Activated CD4-positive, alpha-beta T cell treated with anti-CD3 and anti-CD28 coated beads for 24 hours (primary cell): ENCODE measurements at places on chromosomes 6 and 20.

GRCh38 chr6:35370124-35370741 is 27.9 kb downstream of the PPARD start:
- no peak for DNase-seq

GRCh38 chr6:142207265-142207877 is 60.3 kb downstream of the VTA1 start:
- DNase-seq, result peak; percentile 10

DNA sequence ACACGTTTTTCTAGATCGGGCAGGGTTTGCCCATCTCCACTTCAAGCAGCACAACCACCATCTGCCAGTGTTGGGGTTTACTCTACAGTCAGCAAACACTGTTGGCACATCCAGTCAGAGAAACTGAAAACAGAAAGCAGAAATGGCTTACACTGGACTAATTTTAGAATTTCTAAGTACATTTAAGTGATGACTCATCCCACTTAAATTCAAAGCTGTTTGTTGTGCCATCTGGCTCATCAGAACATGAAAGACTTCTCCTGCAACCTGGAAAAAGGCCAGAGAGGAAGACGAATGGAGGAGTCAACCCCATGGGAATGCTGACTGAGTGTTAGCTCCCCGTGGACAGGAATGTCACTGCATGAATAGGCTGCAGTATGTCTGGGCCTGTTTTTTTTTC is 21.8 kb downstream of the FAM209B start:
- no peak for DNase-seq

GRCh38 chr6:163324326-163324687 is 90.2 kb upstream of the QKI start:
- no peak for DNase-seq

DNA sequence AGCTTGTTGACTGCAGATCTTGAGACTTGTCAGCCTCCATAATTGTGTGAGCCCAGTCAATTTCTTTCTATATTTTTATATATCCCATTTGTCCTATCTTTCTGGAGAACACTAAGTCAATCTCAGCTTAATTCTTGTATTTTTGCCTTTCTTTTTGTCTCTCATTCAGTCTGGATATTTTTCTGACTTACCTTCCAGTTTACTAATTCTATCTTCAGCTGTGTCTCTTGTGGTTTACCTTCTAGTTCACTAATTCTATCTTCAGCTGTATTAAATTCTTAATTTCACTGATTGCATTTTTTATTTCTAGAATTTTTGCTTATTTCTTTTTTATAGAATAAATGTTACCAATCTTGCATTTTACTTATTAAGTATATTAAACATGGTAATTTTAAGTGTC is 17.8 kb upstream of the RFX6 start:
- no peak for DNase-seq

DNA sequence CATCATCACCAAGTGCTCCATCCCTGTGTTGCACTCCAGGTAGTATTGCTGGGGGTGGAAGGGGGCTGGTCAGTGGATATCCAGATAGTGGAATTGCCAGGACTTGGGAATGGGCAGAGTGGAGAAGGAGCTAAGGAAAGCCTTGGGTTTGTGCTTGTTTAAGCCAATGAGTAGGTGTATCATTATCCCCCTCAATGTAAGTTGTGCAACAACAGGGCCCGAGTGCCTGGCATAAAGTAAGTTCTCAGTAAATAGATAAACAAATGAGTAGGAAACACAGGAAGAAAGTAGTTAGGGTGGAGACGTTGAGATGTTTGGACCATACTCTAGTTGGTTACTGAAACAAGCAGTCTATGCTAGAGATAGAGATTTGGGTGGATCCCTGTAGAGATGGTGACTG is 9.8 kb downstream of the CCND3 start:
- DNase-seq, result no peak

- no peak for DNase-seq
Measured at GRCh38 chr6:24358219-24358821, 461 bp upstream of the DCDC2 start.

DNA sequence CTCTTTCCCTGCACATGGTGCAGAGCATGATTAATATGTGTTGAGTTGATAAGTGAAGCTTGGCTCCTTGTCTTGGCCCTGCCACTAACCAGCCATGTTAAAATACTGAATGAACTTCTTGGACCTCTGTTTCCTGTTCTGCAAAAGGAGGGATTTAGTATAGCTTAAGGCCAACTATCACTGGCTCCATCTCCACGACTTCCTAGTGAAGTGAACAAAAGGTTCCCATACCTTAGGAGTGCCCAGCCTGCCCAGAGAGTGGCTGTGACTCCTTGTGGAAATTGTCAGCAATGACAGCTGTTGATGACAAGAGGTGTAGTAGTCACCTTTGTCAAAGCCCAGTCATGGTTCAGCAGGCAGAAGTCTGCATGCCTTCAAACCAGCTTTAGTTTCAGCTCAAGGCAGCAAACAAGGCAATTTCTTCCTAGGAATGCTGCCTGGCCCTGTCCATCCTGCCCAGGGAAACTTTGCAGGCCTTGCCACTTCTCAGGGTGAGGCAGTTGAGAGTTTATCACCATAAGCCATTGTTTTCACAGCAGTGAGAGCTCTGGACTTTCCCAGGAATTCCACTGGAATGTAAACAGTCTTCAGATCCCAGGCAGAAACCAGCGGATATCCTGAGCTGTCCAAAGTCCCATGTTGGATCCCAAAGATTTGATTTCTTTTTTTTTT is 169.7 kb upstream of the TNFAIP3 start:
- DNase-seq, result no peak

- DNase-seq, result no peak
Measured at GRCh38 chr20:35899064-35899463, 55.2 kb downstream of the SCAND1 start.

- no peak for DNase-seq
Measured at GRCh38 chr6:56385981-56386593, 138.7 kb upstream of the COL21A1 start.

GRCh38 chr6:149888093-149888492 is 9.8 kb downstream of the RAET1E start:
- DNase-seq, result no peak

DNA sequence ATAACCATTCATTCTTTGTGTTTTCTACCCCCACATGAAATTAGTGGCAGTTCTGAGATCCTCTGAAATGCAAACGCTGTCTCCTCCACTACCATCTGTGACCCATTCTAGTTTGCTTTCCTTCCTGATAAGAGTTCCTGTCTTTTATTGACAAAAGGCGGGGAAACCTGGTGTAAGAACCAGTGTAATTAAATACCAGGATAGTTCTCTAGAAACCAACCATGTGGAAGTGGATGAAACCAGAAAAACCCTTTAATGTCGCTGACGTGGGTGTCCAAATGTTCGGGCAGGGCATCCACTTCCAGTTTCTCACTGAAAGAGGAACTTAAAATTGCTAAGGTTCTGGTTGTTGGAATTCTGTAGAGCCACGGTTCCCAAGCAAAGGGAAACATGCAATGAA is 79.1 kb downstream of the TNFRSF21 start:
- DNase-seq, result no peak

GRCh38 chr6:46217671-46218131 is 46.9 kb upstream of the ENPP5 start:
- DNase-seq, result no peak

DNA sequence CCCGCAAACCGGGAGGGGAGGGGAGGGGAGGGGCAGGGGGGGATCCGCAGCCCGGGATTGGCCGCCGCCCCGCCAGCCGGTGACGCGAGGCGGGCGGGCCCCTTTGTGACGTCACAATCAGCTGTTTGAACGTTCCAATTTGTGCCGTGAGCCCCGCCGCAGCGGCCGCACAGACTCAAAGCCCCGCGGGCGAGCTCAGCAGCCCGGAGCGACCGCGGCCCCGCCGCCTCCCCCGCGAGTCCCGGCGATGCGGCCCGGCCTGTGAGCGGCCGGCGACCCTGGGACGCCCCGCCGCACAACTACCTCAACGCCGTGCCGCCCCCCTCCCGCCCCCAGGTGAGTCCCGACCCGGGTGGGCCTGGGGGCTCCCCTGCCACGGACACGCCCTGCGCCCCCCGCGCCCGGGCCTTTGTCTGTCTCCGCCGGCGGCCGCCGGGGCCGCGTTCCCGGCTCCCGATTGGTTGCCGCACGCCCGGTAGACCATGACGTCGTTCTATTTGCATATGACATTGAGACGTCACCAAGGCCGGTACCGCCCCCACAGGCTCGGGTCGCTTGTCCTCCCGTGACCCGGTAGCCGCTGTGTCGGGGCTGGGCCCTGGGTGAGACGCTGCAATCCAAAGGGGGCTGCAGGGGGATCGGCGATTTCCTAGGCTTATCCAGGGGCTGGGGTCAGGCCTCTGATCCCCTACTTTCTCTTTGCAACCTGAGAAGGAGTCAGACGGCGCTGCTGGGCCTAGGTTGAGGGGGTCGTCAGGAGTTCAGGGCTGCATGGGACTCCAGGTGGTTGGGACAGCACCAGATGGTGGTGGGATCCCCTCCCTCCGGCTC is at the start of gene TP53INP2:
Gene TP53INP2 (plus strand): TSS at position 168 of the 831 bp plus-strand sequence. CDS start 4,396 bp downstream, outside the sequence.
- peak; percentile 68 for DNase-seq

- no peak for DNase-seq
Measured at GRCh38 chr6:11427723-11428245, 109.8 kb upstream of the TMEM170B start.

DNA sequence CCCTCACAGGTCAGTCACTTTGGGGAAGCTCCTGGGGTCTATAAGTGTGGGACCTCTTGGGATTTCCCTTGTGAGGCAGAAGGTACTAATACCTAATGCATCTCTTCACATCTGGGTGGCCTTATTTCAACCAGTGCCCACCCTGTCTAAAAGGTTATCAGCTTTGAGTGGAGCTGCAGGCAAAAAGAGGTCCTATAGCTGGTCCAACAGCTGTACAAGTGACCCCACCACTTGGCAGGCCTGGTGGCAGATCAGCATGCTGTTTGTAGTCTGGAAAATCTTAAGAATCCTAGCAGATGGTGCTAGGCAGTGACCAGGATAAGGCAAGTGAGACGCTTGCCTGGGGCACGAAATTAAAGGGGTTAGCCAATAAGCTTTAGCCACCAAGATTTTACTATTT is 51.6 kb upstream of the GTSF1L start:
- no peak for DNase-seq

GRCh38 chr6:7812623-7813022 is 86.7 kb downstream of the BMP6 start:
- no peak for DNase-seq

DNA sequence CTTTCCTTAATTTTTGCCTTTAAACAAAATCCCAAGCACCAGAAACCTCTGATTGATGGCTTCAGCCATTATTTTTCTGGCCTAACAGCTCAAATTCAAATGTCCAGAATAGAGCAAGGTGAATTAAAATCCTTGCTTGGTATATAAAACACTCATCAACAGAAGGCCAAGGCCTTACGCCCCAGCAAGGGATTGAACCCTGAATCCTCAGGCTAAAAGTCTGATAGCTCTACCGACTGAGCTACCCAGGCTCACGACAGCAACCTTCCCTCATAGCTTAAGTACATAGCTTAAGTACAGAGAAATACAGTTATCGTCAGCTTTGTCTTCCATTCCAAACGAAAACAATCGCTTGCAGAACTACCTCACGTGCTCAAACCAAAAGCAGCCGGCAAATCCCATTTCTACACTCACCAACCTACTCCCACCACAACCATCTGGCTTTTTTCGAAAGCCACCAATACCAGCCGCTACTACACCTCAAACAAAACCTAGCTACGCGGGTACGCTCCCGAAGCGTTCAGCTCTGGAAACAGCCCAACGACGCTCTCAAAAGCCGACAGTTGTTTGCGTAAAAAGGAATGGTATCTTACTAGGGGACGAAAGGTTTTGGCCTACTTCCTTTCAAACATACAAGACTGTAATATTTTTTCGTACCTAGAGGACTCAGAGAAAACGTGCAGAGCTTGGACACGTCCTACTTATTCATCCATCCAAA is 167.5 kb downstream of the GPX5 start:
- DNase-seq, result no peak

GRCh38 chr6:158717341-158718330 is 67.8 kb downstream of the SYTL3 start:
- DNase-seq, result no peak

- no peak for DNase-seq
Measured at GRCh38 chr20:52180180-52180840, 11.3 kb downstream of the ZFP64 start.

DNA sequence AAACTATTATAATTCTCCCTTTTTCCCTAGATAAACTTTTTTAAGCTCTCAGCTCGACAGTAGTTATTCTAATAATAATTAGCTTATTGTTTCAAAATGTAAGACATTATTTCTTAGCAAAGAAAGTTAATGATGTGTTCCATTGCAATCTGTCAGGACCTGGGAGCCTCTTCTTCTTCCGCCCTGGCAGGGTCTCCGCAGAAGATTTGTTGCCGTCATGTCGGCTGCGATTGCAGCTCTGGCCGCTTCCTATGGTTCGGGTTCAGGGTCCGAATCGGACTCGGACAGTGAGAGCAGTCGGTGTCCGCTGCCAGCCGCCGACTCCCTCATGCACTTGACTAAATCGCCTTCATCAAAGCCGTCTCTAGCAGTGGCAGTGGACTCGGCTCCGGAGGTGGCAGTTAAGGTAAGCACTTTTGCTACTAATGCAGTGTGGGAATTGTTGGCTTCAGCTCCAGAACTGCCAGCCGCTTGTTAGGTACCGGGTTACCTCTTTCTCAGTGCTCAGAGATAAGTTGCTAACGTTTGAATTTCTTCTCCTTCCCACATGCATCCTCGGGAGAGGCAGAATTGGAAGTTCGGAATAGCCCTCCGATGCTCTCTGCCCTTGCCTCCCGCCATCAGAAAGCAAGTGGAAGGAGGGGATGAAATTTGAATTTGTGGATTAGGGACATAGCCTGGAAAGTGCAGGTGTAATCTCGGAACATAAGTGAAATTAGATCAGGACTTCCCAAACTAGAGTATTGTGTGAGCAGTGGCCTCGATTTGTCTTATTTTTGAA is at the start of gene CDC40:
Gene CDC40 (plus strand): TSS at position 200 of the 781 bp plus-strand sequence. CDS start 18 bp downstream, at position 218.
- peak; percentile 39 for DNase-seq

DNA sequence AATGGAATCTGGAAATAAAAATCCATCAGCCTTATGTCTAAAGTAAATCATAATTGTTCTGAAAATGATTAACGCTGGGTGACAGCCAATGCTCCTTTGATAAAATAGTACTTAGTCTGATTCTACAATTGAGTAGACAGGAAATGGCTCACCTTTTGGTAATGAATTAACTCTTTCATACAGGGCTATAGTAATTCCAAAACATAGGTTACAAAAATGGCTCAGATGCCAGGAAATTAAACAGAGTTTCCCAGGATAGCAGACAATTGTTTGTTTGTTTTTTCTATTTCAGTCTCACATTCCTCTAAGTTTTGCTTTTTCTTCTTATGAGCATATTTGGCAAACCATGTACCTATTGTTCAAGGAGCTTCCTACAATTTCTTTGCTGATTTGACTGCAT is 257.2 kb upstream of the EPHA7 start:
- no peak for DNase-seq

DNA sequence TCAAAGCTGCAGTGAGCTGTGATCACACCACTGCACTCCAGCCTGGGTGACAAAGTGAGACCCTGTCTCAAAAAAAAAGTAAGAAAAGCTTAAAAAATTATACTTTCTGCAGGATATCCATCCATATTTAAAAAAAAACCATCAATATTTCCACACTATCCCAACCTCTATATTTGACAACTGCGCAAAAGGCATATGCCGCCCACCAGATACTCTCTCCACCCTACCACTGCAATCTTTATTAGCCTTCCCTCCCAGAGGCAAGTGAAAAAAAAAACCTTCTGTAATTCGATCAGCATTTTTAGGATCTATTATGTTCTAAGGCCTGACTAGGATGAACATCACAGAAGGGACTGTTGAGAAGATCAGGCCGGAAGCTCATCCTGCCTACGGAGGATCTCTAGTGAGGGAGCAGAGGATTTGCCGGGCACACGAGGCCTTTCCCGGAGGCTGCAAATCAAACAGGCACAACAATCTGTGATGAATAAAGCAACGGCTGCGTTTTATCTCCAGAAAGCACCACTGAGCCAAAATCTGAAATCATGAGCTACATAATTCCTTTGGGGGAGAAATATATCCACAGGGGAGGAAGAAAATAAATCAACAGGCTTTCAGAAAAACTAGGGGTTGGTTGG is 65.9 kb downstream of the GFOD1 start:
- DNase-seq, result no peak
